ENCODE measurements at places on chromosomes 4 and X.

GRCh38 chr4:97414161-97414560 lies 729.1 kb downstream of the STPG2 start:
- DNase-seq, result no peak

DNA sequence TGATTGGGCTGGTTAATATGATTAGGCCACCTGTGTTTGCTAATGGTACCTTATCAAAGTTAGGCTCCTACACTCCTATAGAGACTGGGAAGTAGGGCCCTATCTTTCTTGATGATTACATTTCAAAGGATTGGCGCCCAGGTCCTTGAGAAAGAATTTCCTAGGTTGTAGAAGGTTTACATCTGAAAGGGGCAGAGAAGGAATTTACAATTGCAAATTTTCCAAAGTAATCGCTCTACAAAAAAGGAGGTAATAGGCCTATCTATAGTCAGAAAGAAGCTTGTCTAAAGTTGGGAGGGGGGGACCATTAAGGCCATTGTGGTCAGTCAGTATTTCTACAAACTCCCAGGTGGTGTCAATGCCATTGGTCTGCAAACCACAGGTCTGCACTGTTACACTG lies 638.4 kb downstream of the IL1RAPL1 start:
- no peak for DNase-seq

- no peak for DNase-seq
Observed at GRCh38 chr4:11293866-11294265, 134.8 kb downstream of the HS3ST1 start.

DNA sequence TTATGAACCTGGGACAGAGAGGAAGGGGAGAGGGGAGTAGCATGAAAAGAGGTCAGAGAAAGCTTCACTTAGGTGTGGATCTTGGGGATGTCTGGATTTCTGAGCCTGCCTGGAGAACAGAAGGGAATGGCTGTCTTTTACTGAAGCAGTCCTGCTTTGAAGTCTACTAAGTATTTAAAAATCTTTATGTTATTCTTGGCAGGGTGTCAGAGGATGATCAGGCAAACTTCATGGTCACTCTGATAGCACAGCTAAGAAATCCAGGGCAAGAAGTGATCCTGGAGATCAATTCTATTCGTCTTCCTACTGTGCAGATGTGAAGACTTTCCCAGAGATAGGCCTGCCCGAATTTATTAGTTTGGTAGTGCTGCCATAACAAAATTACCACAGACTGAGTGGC lies 464.4 kb upstream of the BOD1L1 start:
- DNase-seq, result no peak

- DNase-seq, result no peak
Observed at GRCh38 chr4:10015140-10015753, 6.0 kb downstream of the SLC2A9 start.

DNA sequence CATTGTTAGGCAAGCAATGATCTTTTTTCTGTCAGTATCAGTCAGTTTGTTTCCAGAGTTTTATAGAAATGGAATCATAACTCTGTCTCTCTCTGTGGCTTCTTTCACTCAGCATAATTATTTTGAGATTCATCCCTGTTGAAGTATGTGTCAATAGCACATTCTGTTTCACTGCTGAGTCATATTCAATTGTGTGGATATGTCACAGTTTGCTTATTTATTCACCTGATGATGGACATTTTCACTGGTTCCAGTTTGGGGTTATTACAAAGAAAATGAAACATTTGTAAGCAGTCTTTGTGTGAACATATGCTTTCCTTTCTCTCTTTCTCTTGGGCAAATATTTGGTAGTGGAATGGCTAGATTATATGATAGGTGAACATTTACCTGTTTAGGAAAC lies 10.2 kb upstream of the ZNF718 start:
- no peak for DNase-seq

- no peak for DNase-seq
Observed at GRCh38 chr4:2592572-2592971, 56.1 kb downstream of the FAM193A start.

DNA sequence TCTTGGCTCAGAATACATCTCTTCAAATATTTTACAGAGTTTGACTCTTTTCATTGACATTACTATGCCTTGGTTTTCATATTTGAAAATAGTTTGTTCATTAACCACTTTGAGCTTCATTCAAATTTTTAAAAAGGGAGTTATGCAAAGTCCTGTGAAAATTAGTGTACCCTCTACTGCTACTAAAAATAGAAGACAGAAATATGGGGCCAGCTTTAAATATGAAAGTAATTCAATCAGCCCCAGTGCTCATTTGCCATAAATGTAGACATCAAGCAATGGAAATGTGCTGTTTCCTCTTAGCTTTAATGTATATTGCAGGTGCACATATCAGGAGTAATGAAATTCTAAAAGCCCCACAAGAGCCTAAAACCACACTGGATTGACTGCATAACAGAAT lies 218.7 kb downstream of the SPATA18 start:
- no peak for DNase-seq

- no peak for DNase-seq
Observed at GRCh38 chr4:143616771-143617170, 83.7 kb downstream of the FREM3 start.

GRCh38 chrX:97619499-97619898 lies 735.8 kb downstream of the RPA4 start:
- DNase-seq, result no peak

GRCh38 chr4:46432923-46433322 lies 43.0 kb upstream of the GABRA2 start:
- no peak for DNase-seq

GRCh38 chrX:111886678-111887077 lies 10.7 kb downstream of the TRPC5OS start:
- no peak for DNase-seq

DNA sequence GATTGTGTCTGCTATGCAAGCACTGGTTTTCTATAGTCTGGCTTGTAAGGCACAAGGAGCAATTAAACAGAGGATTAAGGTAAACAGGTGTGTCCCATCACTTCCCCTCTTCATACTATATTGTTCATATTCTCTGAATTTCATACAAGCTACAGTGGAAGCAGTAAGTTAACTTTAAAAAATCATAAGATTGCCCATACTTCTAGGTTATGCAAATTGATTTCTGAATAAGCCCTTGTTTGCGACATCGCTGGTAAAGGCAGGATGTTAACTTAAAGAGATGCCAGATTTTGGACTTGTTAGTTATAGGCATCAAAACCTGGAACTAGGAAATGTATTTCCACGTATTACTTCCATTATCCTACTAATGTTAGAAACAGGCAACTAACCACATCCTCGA lies 1.0 kb upstream of the TMEM131L start:
- no peak for DNase-seq

DNA sequence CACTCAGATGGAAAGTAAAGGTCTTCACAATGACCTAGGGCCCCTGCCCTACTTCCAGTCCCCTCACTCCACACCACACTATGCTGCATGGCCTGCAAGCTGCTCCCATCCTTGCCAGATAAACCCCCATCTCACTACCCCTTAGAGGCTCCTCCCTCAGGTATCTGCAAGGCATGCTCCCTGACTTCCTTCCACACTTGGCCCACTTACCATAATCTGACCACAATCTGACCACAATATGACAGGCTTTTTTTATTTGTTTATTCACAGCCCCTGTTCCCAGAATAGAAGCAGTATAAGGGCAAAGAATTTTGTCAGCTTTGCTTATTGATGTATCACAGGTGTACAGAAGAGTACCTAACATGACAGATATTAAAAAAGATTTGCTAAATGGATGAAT lies 124.7 kb downstream of the CAMK2D start:
- no peak for DNase-seq

GRCh38 chr4:13364172-13364571 lies 120.0 kb downstream of the RAB28 start:
- DNase-seq, result no peak

GRCh38 chr4:56570041-56570440 lies 64.5 kb downstream of the ARL9 start:
- no peak for DNase-seq

GRCh38 chrX:2657532-2658113 lies 33.5 kb upstream of the CD99 start:
- no peak for DNase-seq

- DNase-seq, result no peak
Observed at GRCh38 chr4:2702770-2703169, 53.4 kb downstream of the TNIP2 start.

GRCh38 chrX:109140463-109140862 lies 341.4 kb downstream of the GUCY2F start:
- DNase-seq, result no peak

DNA sequence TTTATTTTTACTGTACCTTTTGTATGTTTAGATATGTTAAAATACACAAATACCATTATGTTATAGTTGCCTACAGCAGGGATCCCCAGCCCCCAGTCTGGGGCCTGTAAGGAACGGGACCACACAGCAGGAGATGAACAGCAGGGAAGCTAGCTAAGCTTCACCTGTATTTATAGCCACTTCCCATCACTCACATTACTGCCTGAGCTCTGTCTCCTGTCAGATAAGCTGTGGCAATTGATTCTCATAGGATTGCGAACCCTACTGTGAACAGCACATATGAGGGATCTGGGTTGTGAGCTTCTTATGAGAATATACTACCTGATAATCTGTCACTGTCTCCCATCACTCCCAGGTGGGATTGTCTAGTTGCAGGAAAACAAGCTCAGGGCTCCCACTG lies 73.9 kb downstream of the BMPR1B start:
- no peak for DNase-seq

GRCh38 chrX:92232182-92232581 lies 453.0 kb downstream of the PCDH11X start:
- no peak for DNase-seq

GRCh38 chr4:37381040-37381668 lies 136.6 kb downstream of the NWD2 start:
- DNase-seq, result no peak

DNA sequence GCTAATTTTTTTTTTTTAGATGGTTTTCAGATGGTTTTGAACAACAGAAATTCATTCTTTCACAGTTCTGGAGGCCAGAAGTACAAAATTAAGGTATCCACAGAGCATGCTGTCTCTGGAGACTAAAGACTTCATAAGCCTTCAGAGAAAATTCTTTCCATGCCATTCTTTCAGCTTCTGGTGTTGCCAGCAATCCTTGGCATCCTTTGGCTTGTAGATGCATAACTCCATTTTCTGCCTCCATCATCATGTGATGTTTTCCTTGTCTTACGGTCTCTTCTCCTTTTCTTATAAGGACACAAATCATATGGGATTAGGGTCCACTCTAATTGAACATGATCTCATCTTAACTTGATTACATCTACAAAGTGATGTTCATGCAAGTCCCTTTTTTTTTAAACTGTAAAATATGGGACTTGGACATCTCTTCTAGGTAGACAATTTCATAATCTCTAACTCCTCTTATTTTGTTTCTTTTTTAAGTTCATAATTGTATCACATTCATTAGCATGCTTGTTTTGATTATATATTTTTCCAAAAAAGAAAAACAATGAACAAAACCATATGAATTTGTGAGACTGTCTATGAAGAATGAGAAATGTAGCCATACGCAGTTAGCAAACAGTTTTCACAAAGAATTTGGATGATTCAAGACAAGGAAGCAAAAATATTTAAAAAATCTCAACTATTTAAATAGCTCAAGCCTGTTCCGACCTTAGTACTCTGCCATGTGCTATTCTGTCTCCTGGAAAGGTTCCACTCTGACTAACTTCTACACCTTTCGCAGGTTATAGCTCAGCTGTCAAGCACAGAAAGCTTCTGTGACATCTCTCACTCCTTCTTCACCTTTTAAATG lies 53.1 kb upstream of the GIMD1 start:
- no peak for DNase-seq

GRCh38 chr4:128141866-128142265 lies 80.8 kb downstream of the LARP1B start:
- no peak for DNase-seq

DNA sequence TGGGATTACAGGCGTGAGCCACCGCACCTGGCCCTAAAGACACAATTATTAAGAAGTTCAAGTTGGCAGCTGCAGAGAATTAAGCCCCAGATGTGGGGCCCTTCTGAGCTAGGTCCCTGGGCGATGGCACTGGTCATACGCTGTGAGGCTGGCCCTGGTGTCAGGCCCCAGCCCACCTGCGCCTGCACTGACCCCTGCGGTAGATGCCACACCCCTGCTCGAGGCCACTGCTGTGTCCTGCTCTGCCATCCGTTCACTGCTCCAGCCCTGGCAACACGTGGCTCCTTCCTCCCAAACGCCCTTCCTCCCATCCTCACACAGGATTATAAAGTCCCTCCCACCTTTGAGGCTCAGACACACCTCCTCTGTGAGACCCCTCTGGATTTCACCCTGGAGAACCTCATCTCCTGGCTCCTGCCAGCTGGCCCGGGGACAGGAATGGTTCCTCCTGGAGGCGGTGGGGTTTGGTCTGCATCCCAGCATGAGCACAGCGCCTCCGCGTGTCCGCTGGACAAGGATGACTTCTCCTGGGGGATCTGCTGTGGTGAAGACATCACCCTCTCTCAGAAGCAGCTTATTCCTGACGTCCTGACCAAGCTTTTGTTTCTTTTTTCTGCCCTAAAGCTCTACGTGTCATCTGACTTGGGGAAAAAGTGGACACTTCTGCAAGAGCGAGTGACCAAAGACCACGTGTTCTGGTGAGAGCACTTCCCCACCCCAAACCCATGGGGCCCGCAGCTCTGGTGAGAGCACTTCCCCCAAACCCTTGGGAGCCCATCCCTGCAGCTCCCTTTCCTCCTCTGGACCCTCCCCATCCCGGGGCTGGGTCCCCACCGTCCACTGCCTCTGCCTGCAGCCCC lies 219.0 kb upstream of the PSAPL1 start:
- no peak for DNase-seq

DNA sequence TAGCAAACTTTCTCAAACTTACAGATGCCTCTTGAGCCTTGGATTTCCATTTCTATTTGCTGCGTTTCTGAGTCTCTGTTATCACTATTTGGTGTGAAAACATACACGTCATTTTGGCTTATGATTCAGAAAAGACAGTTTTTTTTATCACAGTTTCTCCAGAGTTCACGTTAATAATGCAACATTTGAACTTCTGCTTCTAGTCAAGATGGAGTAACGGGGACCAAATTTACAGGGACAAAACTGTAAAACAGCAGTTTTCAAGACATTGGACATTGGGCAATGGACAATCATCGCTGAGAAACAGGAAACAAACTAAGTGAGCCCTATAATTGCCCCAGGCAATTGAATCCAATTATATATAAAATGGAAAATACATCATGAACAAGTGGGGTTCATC lies 36.2 kb upstream of the TASL start:
- DNase-seq, result no peak

DNA sequence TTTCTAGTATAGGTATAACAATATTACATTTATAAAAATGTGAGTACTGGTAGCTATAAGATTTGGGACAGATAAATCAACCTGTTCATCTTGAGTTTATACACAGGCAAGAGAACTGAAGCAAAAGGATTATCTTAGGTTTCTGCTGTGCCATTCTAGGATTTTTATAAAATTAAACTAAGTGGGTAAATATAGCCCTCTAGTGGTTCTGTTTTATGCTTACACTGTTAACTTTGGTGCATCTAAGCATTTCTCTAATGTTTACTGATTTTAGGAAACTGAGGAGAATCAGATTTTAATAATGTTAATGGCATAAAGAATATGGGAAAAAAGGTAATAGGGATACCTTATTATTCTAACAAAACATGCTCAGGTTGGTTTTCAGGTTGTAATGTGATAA lies 1.1 kb upstream of the RRH start:
- DNase-seq, result no peak
